ENCODE measurements at places on chromosomes 2 and 18.

DNA sequence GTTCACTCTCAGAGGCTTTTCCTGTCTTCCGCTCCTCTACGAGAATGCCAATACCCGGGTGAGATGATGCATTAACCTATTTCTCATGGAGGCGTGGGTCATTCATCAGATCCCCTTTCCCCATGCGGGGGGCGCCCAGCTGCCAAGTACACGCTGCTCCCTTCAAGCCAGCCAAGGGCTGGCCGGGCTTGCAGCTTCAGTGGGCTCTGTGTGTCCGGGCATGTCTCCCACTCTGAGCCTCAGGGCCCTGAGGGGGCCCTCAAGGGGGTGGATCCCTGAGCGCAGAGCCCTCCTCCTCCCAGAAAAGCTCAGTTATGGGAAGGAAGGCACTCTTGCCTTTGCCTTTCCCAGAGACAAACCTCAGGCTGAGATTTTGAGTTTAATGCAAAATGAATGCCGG lies 431.8 kb upstream of the MYT1L start:
- no peak for DNase-seq

- DNase-seq: no peak
Measured at GRCh38 chr18:59867337-59868104, 32.3 kb upstream of the PMAIP1 start.

DNA sequence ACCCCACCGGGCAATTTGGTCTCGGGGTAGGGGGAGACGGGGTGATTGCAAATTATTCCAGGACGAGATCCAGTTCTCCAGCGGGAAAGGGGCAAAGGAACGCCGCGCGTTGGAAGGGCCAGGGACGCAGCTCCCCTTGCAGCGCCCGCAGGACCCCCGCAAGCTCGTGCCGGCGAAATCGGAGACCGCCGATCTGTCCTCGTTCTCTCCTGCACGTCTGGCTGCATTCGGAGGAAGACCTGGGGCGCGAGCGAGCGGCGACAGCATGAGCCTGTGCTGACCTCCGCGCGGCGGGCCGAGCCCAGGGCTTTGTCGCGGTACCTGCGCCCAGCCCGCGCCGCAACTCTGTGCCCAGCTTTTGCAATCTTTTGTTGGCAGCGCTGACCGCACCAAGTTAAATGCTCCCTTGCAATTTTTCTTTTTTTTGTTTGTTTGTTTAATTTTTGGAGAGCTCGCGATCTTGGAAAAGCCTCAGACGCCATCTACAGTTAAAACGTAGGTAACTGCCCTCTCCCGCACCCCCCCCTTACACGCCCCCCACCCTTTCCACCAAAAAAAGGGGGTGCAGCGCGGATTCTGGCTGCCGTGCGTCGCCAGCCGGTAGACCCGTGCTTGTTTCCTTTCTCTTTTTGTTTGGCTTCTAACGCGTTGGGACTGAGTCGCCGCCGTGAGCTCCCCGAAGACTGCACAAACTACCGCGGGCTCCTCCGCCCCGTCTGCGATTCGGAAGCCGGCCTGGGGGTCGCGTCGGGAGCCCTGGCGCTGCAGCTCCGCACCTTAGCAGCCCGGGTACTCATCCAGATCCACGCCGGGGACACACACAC lies 667 bp downstream of the TRIB2 start:
- DNase-seq: peak; percentile 54

GRCh38 chr18:50748243-50749229 lies 71.3 kb downstream of the MRO start:
- DNase-seq: no peak

- no peak for DNase-seq
Measured at GRCh38 chr2:145066151-145066661, 546.3 kb upstream of the ZEB2 start.

GRCh38 chr2:168564641-168565040 lies 108.6 kb downstream of the CERS6 start:
- DNase-seq: no peak

GRCh38 chr2:62177392-62178049 lies 18.4 kb upstream of the B3GNT2 start:
- DNase-seq: no peak

DNA sequence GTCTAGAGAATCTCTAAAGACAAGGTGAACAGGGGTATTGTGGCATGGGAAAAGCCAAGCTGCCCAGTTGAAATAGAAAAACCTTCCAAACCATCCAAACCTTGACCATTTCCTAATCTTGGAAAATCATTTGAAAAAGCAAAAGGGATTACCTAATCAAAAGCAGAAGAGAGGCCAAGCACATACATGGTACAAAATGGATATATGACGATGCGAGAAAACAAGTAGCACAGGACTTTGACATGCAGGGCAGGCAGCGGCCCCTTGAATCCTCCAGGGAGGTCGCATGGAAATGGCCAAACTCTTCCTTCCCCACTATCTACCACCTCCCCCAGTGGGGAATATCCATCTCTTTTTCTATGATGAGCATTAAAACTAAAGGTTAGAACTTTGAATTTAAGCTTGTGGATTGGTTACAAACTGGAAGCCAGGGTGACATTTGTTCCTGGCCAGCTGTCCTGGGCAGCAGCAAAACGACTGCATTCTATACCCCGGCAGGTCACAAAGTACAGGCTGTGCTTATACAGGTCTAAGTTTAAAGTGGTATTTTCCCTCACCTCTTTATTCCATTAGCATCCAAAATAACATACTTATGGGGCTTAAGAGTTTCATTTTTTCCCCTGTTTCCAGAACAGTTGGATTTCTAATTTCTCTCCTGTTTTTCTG lies 24.7 kb downstream of the MYOM1 start:
- DNase-seq: no peak

DNA sequence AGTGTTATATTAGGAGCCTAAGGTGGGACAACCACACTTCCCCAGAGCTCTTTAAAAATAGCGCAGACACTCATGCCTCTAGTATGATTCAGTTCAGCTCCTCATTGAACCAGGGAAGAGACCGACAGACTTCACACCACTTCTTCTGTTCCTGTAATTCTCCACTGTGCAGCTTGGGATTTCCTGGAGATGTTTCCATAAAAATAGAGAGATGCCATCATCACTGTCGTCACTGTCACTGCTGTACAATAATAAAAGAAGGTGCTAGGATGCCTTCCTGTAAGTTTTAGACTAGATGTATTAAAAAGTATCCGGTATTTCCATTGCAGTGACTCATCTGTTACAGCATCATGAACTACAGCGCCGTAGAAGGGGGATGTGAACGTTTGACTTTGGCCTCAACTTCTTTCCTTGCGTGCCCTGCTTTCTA lies 110.9 kb downstream of the FAM210A start:
- no peak for DNase-seq

DNA sequence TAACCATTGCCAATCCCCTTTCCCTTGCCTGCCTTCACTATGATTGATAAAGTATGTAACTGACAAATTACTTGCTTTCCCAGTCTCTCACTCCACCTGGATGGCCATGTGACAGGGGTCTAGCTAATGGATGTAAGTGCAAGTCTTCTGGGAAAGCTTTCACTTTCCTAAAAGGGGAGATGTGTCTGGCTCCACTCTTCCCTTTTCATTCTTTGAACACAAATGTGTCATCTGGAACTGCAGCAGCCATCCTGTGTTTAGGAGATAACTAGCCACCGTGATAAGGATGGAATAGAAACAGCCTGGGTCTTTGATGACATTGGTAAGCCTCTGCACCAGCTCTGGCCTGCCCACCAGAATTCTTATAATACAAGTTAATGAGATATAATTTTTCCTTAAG lies 38.2 kb downstream of the SNRPD1 start:
- DNase-seq: no peak

DNA sequence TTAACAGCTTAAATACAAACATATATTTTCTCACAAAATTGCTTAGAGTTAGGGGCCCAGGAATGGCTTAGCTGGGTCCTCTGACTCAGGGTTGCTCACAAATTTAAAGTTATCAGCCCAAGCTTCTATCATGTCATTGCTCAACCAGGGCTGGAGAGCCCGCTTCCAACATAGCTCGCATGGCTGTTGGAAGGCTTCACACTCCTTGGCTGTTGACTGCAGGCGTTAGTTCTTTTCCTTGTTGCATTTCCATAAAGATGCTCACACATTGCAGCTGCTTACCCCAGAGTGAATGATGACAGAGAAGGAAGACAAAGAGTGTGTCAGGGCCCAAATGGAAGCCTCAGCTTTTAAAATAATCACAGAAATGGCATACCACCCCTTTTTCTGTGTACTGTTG lies 62.9 kb upstream of the TFPI start:
- no peak for DNase-seq

DNA sequence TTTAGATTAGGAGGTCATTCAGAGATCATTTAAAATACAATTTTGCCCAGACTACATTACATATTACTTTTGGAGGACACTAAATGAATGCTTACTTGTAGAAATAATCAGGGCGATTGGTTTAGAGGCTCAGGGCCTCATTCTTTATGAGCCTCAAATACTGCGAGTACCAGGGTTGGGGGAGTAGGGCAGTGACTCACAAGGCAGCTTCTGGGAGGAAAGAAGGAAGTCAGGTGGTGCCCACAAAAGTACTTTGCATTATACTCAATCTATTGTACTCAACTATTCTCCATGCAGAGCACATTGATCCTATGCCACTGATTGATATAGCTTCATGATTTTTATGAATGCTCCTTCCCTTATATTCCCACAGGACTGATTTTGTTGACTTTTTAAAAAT lies 166.9 kb downstream of the SOCS6 start:
- DNase-seq: no peak

GRCh38 chr2:181750305-181750704 lies 70.0 kb upstream of the NEUROD1 start:
- DNase-seq: no peak

DNA sequence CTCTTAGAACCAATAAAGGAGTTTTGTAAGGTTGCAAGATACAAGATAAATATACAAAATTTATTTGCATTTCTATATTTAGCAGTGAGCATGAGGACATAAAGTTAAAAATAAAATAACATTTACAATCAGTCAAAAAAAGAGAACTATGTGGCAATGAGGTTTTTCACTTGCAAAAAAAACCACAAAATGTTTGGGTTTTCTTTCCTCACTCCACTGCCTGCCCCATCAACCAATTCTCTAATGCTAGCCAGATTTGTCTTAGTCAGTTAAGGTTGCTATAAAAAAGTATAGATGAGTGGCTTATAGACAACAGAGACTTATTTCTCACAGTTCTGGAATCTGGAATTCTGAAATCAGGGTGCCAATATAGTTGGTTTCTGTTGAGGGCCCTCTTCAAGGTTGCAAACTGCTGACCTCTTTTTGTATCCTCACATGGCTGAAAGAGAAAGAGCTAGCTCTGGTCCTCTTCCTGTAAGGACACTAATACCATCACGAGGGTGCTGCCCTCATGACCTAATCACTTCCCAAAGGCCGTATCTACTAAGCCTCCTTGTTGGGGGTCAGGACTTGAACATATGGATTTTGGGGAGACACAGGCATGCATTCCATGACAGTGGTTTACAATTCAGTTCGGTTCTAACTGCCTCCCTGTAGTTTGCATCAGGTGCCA lies 566.2 kb downstream of the GALR1 start:
- DNase-seq: peak; percentile 11

- DNase-seq: no peak
Measured at GRCh38 chr18:59437851-59438569, 78.9 kb upstream of the LMAN1 start.

DNA sequence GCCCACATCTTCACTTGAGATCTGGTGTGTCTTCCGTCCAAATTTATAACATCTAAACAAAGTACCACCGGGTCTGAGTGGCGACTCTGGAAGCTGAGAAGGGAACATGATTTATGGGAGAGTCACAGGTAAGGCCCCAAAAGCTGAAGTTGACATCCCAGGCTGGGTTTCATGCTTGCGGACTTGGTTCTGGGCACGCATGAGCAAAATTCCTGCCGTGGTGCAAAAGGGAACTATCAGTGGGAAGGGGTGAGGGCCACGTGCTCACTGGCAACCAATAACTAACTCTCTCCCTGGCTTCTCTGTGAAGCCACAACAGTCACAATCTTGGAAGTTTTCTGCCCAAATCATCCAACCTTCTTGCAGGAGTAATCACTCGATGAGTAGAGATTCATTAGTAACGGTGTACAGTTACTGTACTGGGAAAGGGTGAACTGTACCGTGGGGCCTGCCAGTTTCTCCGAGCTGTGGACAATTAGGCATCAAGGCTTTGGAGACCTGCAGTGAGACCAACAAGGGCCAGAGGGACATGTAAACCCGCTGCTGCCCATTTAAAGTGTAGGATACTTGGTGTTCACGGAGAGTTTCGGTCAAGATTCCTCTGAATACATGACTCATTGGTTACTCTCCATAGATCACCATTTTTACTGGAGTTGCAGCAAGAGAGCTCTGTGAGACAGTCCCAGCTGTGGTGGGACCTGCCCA lies 69.4 kb upstream of the ASB18 start:
- no peak for DNase-seq

DNA sequence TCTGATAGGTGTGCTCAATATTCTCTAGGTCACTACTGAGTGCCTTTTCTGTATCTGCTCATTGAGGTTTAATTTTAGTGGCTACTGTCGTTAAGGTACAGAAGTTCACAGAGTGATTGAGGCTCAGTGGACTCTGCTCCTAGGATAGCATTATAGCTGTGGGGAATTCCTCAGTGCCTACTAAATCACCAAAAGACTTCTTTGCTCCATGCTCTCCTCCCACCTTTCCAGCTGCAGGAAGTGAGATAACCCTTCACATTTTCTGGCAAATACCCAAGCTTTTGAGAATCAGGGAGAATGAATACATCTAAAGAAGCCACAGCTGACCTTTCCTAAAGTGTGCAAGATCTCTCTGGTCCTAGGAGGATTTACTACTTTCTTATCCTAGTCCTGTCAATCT lies 95.2 kb upstream of the FSIP2 start:
- no peak for DNase-seq

GRCh38 chr2:119517433-119517832 lies 6.8 kb downstream of the SCTR start:
- DNase-seq: peak; percentile 49

DNA sequence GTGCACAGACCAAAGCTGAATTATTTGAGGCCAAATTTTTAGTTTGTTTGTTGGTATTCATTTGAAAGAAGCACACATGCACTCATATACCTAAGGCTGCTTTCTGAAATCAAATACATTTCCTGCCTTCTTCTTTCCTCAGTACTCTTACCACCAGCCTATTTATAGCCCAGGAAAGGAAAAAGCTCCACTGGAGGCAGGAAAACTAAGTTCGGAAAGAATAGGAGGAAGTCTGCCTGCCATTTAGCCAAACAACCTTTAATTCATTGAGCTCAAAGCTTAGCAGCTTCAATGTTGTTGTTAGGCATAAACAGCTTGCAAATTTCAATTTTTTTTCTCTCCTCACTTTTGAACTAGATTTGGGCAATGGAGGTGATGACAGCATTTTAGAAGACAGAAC lies 40.4 kb upstream of the RASGRP3 start:
- no peak for DNase-seq

GRCh38 chr2:191049728-191050639 lies 36.0 kb upstream of the STAT1 start:
- DNase-seq: no peak

- peak; percentile 46 for DNase-seq
Measured at GRCh38 chr18:77478646-77479442, 229.2 kb downstream of the GALR1 start.

- DNase-seq: no peak
Measured at GRCh38 chr2:126368758-126369157, 287.2 kb upstream of the GYPC start.
